ENCODE measurements at places on chromosomes 5 and 9. TPM values are rescaled to one million over a fixed set of nuclear protein-coding genes. Genes with fewer than 3 reads are reported as not detected.

The PCDHGC5 gene
- 3.8 TPM for polyA plus RNA-seq

- DNase-seq, result no peak
These were observed 32.1 kb downstream of the WNK2 start for GRCh38 chr9:93216073-93216365.

DNA sequence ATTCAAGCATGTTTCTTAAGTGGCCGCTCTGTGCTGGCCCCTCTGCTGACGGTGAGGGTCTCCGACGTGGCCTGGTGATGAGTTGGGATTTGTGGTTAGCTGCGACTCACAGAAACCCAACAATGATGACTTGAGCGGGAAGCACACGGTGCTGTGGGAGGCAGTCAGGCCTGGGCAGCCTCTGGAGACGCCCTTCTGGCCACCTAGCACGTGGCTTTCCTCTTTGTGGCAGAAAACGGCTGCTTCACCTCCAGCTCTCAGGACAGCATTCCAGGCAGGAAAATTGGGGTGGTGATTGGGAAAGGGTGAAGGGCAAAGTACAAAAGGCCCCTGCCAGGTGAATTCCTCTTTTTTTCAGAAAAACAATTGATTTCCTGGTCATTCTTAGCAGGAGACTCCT, 17.5 kb upstream of the IER5L start:
- no peak for DNase-seq

- DNase-seq, result no peak
These were observed 10.4 kb upstream of the SHROOM1 start for GRCh38 chr5:132840896-132841295.

DNA sequence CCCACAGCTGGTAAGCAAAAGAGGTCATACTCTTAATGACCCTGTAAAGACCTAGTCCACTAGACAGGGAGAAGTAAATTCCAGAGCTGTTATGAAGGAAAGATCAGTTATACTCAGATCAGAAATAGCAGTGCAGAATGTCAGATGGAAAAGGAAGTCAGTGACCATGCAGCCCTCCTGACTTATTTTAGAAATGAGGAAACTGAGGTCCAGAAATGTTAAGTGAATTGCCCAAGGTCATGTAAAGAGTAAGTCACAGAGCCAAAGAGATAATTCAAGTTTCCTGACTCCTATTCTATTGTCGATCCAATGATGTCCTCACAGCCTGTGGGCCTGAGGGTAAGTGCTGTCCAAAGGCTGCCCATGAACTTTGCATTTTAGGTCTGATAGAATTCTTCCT, 214.9 kb upstream of the IL12B start:
- DNase-seq, result no peak

DNA sequence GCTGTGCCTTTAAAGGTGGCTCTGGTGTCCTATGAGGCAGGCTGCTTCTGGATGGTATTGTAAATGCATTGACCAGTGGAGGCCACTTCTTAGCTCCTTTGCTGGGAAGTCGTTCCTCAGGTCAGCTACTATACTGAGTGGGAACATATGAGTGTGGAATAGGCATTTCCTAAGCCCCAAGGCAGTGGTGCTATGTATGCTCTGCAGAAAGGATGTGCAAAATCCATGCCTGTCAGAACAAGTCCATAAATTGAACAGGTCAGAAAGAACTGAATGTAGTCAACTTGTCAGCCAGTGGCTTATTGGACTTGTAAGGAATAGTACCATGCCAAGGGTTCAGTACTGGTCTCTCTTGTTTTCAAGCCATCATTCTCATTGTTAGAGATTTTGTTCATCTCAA, 216.4 kb downstream of the CDH10 start:
- no peak for DNase-seq
